Fibroblast of skin of left biceps (primary cell): ENCODE measurements at places on chromosomes 12 and 14.
A peak's percentile ranks its signal among the peaks of the same experiment; 100 is the strongest.

DNA sequence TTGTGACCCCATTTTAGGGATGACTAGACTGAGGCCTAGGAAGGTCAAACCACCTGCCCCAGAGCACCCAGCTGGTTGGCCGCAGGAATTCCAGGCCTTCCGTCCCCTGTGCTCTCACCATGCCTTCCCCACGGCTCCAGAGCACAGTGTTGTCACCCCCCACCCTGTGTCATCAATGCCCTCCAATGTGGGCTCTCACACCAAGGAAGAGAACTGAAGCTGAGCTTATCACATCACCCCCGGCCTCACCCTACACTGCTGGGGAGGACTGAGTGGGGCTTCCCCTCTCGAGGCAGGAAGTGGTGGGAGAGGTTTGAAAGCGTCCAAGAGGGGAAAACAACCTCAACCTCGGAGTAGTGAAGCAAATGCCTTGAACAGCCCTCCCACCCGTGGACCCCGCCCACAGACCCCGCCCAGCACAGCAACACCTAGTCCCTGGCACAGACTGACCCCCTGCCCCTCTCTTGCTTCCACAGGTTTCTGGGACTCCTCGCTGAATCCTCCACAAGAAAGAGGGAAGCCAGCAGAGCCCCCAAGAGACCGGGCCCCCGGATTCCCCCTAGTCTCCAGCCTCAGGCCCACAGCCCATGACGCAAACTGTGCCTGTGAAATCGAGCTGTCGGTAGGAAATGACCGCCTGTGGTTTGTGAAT lies 97.2 kb downstream of the LGMN start:
- DNase-seq, result no peak

DNA sequence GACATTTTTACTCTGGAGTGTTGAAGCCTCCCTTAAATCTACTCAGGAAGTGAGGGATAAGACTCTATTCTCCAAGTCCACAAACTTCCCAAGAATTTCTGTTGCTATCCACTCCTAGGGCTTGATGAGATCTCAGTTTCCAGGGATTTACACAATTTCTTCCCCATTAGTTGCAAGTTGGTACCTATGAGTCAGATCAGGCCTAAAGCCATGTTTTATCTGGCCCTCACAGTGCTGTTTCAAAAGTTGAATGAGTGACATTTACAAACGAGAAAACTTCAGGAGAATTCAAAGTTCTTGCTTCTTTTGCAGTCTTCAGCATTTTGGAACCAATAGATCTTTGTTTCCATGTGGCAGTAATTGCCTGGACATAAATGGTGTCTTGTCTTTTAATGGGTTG lies 156.4 kb upstream of the SYT10 start:
- DNase-seq, result no peak

DNA sequence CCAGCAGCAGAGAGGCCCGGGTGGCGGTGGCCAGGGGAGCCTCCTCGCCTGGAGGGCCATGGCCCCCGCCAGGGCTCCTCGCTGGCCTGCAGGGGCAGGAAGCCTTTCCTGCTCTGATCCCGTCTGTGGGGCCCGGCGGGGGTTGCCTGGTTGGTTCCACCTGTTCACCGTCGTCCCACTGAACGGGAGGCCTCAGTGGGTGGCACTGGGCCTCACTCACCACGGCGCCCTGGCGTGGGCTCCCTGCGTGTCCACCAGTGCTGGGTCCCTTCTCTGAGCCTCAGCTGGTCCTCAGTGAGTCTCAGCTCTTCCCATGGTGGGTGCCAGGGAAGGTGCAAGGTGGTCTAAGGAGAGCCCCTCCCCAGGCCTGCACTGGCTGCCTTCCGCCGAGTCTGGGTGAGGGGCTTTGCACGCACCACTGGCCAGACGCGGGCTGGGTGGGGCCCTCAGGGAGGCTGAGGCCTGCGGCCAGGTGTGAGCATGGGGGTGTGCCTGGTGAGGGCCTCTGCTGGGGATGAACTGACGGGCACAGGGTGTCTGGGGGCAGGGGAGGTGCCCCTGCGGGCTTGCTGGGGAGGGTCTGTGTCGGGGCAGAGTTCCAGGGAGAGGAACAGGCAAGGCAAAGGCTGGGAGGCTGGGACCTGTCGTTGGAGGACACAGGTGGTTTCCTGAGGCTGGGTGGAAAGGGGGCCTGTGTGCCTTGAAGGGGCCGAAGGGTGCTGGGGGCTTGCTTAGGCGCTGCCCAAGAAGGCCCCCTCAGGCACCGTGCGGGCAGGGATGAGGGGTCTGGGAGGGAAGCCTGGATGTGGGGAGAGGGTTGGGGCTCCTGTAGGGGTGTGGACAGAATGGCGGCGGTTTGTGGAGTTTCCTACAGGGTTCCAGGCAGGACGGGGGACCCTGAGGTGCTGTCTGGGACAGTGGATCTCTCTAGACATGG lies 339.8 kb downstream of the TMEM121 start:
- DNase-seq, result no peak

- DNase-seq, result no peak
These were observed 2.5 kb upstream of the CCND2 start for GRCh38 chr12:4270831-4271716.

GRCh38 chr12:3493043-3493858 lies 2.2 kb downstream of the PRMT8 start:
- no peak for DNase-seq

DNA sequence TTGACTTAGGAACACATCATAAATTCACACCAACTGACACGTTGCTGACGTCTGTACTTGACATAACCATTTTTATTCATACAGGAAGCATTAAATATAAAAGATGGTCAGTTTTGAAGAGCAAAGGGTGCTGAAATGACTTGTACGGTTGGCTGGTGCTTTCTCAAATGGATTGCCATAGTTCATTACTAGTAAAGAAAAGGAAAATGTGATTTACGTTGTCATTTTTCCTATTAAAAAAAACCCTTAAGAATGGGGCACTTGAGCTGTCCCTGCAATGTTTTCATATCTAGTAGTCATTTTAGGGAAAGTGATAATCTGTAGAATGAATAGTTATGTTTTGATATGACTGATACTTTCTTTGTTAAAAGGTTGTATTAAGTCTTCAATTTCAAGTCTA lies 22.5 kb upstream of the MANSC4 start:
- no peak for DNase-seq

- no peak for DNase-seq
These were observed 2.2 kb downstream of the SCARB1 start for GRCh38 chr12:124861492-124861891.

DNA sequence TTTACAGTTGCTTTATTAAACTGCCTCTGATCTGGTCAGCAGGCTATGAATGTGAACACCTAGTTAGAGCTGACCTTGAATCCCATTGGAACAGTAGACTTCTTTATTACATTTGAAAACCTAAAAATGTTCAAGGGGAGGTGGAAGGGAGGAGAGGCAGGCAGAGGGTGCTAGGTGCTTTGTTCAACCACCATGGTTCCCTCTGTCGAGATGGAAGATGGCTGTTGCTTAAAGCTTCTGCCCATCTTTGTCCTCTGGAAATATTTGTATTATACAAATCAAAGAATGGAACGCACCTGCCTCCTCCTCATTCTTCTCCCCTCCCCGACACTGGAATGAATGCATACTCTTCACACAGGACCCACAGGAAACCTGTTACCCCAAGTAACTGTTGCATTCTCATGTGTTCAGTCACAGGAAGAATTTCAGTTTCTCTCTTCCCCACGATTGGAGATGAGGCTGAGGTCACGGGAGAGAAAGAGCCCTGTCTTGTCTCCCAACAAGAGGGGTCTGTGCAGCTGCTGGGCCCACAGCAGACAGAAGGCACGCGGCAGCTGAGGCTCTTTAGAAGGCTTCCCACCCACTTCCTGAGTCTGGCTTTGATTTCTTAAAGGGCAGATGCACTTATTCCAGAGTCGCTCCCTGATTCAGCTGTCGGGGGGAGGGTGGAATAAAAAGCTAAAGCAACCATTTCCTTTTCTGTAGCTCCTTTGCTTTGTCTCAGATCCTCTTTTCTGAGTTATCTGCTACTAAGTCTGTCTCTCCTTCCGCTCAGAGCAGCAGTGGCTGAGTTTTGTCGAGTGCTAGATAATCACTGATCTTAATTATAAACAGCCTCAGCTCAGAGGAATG lies 217.9 kb upstream of the BTG1 start:
- peak; percentile 20 for DNase-seq

DNA sequence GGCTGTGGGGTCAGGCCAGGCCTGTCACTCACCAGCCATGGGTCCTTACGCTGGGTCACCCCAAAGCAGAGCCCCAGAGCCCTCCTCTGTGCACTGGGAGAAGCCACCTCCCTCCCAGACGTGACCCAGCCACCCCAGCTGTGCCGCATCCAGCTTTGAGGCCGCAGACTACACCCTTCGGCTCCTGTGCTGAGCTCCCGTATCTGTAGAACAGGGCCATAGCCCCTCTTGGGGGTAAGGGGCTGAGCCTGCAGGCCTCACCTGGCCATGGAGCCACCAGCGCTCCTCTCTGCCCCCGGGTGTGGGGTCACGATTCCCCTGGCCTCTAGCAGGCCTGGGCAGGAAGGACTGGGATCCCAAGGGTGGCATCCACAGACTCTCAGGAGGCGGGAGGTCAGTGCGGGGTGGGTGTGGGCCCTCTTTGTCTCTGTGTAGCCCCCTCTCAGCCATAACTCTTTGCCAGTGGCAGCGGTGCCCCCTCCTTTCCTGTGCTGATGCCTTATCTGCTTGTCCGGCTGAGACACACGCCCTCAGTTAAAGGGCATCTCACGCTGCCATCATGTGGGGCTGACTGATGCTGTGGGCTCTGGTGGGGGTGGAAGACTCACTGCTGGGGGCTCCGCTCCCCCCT lies 16.3 kb downstream of the ASPG start:
- DNase-seq, result no peak

DNA sequence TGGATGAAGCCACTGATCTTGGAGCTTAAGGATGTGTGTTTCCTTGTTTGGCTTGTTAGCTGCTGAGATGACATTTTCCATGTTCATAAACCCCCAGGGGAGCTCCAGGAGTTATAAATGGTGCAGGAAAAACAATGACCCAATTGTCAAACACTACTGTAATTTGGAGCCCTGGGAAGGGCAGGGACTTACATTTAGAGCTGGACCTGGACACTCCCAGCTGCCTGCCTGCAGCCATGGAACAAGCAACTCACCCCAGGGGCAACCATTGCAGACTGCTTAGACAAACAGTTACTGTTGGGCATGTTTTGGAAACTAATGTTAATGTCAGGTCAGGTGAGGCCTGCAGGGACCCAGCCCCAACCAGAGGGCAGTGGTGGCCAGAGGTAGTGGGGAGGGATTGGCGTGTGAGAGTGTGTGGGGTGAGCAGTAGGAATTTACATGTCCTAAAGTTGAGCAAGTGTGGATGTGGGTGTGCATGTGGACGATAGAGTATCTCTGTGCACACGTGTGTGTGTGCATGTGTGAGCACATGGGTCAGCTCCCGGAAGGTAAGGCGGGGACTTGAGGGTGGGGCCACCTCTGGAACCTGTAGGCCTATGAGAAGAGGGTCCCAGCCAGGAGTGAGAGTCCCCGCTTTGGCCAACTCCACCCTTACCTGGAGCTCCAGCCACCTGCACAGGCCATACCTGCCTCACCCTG lies 86.4 kb upstream of the NOS1 start:
- DNase-seq, result no peak

DNA sequence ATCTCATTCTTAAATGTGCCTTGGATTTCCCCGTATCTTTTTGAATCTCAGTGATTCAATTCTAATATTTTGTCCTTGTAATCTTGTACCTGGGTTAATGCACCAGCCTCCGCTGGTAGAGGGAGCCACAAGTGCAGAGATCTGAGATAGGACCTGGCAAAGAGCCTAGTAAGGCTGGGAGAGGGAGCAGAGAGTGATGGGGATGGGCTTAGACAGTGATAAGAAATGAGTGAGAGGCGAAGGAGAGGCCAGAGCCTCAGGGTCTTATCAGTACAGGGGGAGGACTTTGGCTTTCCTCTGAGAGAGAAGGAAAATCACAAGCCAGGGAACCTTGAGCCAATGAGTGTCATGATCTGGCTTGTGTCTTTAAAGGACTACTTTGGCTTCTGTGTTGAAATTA lies 30.5 kb upstream of the LMNTD1 start:
- DNase-seq, result no peak

GRCh38 chr12:50740307-50740706 lies 23.6 kb upstream of the ATF1 start:
- DNase-seq, result no peak

- no peak for DNase-seq
These were observed 929.8 kb downstream of the DIO2 start for GRCh38 chr14:79281244-79282152.

GRCh38 chr12:4665236-4665635 lies 16.3 kb downstream of the NDUFA9 start:
- DNase-seq, result no peak

GRCh38 chr14:76669770-76670169 lies 91.5 kb upstream of the VASH1 start:
- no peak for DNase-seq

DNA sequence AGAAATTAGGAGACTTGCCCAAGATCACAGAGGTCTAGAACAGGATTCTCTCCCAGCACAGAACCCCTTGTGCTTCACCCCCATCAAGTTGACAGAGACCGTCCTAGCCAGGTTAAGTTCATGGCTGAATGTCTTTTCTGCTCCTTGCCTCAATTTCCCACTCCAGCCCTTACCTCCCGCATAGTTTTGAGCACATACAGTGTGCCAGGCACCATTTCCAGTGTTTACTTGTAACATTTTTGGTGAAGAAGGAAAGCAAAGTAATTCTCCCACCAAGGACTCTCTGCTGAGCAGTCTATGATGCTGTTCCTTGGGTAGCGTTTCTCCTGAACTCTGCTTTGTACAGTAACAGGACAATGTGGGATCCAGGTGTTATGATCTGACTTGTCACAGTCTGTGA lies 1.2 kb downstream of the ABHD4 start:
- no peak for DNase-seq

GRCh38 chr12:111434049-111434448 lies 28.3 kb downstream of the SH2B3 start:
- DNase-seq, result no peak

DNA sequence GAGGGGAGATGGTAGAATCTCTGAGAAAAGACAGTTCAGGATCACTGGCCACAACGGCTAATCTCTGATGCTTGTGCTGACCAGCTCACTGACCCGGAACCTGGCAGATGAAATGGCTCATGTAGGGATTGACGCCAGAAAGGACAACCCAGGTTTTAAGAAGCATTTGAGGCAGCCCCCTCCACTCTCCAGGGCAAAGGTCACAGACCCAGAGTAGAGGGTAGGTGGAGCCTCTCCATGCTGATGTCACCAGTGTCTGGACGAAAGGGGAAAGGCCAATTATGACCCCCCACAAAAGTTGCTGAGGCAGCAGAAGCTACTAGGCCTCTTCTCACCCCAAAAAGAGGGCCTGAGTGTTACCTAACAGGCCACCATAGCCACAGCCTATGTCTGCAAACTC lies 1.2 kb downstream of the METTL1 start:
- DNase-seq, result no peak
